ENCODE measurements at places on chromosomes 7 and 10. TPM values are rescaled to one million over a fixed set of nuclear protein-coding genes. Genes with fewer than 3 reads are reported as not detected.

The EPO gene
- polyA plus RNA-seq, result not detected

The MRPS24 gene
- polyA plus RNA-seq, result 167 TPM

The FANK1 gene
- 8.4 TPM for polyA plus RNA-seq

The HUS1 gene
- 7.9 TPM for polyA plus RNA-seq

The CHN2 gene
- polyA plus RNA-seq, result 2.4 TPM

The DPYSL4 gene
- polyA plus RNA-seq, result 0.63 TPM

The ZNF365 gene
- polyA plus RNA-seq, result 0.40 TPM

The ZNF25 gene
- polyA plus RNA-seq, result 4.3 TPM

The PNLIPRP3 gene
- polyA plus RNA-seq, result 0.10 TPM

The CTAGE8 gene
- not detected for polyA plus RNA-seq

The TMEM176A gene
- 92.0 TPM for polyA plus RNA-seq

DNA sequence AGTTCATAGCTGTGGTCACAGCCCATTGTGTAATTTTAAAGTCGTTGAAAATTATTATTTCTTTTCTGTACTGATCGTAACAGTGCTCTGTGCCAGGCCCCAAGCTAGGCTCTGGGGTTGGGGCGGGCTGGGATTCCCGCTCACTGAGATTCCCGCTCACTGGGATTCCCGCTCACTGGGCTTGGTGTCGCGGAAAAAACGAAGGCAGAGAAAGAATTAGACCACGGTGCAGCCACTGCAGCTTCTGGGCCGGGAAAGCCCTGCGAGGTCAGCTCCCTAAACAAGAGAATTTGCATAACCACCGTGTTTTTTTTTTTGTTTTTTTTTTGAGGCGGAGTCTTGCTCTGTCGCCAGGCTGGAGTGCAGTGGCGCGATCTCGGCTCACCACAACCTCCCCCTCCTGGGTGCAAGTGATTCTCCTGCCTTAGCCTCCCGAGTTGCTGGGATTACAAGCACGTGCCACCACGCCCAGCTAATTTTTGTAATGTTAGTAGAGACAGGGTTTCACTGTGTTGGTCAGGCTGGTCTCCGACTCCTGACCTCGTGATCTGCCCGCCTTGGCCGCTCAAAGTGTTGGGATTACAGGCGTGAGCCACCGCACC, 31.2 kb downstream of the FOXK1 start:
- DNase-seq, result no peak
- H3K36me3 ChIP-seq, result peaks cover 3% of the 10 kb centered on the region
- H3K27ac ChIP-seq, result peak overlapping the region; percentile 2
- no peak overlapping the region for H3K4me3 ChIP-seq
- H3K27me3 ChIP-seq, result no peaks in the 10 kb centered on the region
- H3K4me1 ChIP-seq, result peaks cover 5% of the 10 kb centered on the region

DNA sequence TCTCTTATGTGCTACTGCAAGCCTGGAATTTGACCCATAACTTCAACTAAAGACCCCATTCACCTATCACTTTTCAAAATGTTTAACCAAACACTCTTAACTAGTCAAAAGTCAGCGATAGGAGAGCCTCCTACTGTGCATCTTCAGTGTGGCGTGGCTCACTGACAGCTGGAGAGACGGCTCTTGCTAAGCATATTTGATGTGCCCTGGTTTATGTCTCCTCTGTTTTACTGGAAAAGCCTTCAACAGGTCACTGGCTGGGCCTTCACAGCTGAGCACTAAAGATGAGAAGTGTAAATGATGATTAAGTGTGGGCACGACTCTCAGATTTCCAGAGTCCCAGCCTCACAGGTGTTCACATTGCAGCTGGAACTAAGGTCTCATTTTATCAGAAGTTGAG, 472.1 kb downstream of the SEMA3D start:
- DNase-seq, result no peak
- no peaks in the 10 kb centered on the region for H3K36me3 ChIP-seq
- no peaks in the 10 kb centered on the region for H3K4me1 ChIP-seq
- no peaks in the 10 kb centered on the region for H3K27me3 ChIP-seq
- no peak overlapping the region for H3K27ac ChIP-seq

DNA sequence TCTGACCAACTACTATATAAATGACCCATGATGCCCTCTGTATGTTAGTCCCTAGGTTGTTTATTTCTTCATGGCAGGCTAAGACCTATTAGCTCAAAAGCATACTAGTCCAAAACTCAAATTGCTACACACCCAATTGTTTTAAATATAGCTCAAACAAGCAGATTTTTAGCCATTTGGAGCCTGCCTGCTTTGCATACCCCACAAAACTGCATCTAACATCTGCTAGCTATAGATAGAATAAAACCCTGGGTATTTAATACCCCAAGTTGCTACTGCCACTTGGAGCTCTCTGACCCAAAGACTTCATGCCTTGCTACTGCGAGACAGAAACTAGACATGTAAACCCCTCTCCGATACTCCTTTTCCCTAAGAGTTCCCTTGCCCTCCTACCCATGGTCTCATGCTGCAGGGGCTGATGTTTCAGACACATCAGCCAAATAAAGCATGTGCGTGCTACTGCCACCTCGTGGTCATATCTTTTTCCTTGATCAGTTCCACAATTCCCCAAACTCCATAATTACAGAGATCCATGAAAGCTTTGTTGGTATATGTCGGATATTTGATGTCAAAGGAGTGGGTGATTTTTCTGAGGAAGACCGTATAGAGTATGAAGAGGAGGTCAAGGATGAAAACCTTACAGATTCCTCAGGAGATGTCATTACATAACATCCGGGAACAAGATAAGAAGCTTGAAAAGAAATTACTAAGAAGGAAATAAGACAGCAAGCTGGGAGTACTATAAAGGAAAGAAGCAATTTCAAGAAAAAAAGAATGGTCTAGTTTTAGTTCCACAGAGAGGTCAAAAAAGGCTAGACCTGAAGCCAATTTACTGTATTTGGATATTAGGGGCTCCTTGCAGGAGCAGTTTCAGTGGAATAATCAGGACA, 386.6 kb downstream of the SH2D4B start:
- DNase-seq, result peak; percentile 77
- no peaks in the 10 kb centered on the region for H3K4me1 ChIP-seq
- H3K27ac ChIP-seq, result no peak overlapping the region
- H3K4me3 ChIP-seq, result no peak overlapping the region

DNA sequence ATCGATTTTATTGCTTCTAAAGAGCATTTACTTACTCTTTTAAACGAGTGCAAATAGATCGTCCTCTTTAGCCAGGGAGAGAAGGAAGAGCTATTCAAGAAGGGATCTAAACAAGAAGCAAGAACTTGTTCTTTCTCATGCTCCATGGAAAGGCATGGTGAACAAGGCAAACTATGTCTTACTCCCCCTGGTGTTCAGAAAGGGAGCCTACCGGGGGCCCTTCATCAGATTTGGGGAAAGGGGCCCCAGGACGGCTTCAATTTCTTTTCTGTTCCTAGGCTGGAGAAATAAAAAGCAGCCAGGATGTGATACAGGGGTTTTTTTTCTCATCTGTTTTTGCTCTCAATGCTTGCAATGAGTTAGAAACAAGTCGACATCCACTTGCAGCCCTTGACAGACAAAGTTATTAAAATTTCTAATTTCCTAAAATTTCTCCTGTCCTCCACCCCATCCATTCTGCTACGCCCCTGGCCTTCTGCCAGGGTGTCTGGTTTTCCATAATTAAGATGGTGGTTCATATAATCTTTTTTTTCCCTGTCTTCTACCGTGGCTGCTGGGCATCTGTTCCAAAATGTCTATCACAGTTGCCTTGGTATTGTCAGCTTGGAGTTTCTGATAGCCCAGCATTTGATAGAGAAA, 214.4 kb downstream of the CREB5 start:
- no peak overlapping the region for H3K4me3 ChIP-seq
- no peak overlapping the region for H3K27ac ChIP-seq
- H3K4me1 ChIP-seq, result peaks cover 32% of the 10 kb centered on the region
- no peaks in the 10 kb centered on the region for H3K27me3 ChIP-seq
- no peak for DNase-seq
- no peaks in the 10 kb centered on the region for H3K36me3 ChIP-seq

DNA sequence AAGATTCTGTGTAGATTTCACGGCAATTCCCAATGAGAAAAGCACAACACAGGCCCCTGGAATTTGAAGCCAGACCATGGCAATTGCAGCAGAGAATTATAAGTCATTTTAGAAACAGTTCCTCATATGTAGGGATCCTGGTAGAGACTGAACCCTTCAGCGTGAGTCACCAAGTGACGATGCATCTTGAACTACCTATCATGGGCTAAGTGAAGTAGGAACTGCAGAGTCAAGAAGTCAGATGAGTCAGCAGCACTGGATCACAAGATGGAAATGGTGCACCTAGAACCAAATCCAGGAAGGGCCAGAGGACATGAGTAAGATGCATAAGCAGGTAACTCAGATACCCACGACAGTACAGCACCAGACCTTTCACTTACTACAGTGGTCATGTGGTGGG, 140.0 kb upstream of the TPK1 start:
- no peak overlapping the region for H3K4me3 ChIP-seq
- no peaks in the 10 kb centered on the region for H3K27me3 ChIP-seq
- no peak for DNase-seq

GRCh38 chr7:74623135-74623534, 34.4 kb upstream of the GTF2I start:
- no peaks in the 10 kb centered on the region for H3K36me3 ChIP-seq
- no peak for DNase-seq
- no peaks in the 10 kb centered on the region for H3K27me3 ChIP-seq
- H3K27ac ChIP-seq, result no peak overlapping the region
- no peak overlapping the region for H3K4me3 ChIP-seq

GRCh38 chr7:95693551-95694333, 78.6 kb upstream of the DYNC1I1 start:
- no peak for DNase-seq
- no peaks in the 10 kb centered on the region for H3K27me3 ChIP-seq
- no peak overlapping the region for H3K27ac ChIP-seq
- H3K4me1 ChIP-seq, result no peaks in the 10 kb centered on the region
- H3K4me3 ChIP-seq, result no peak overlapping the region
- H3K36me3 ChIP-seq, result no peaks in the 10 kb centered on the region

GRCh38 chr7:136517971-136518370, 350.5 kb upstream of the CHRM2 start:
- DNase-seq, result no peak
- no peak overlapping the region for H3K4me3 ChIP-seq
- H3K27ac ChIP-seq, result no peak overlapping the region
- H3K36me3 ChIP-seq, result no peaks in the 10 kb centered on the region
- no peaks in the 10 kb centered on the region for H3K4me1 ChIP-seq
- no peaks in the 10 kb centered on the region for H3K27me3 ChIP-seq

- H3K36me3 ChIP-seq, result no peaks in the 10 kb centered on the region
- peak within 1 kb of the TSS; percentile 41 for H3K4me3 ChIP-seq
- H3K4me1 ChIP-seq, result no peaks in the 10 kb centered on the region
- DNase-seq, result peak; percentile 79
Observed at GRCh38 chr7:50092579-50093491, at the start of gene ZPBP. Gene ZPBP, minus strand, starts transcription at chr7:50093246. Its CDS starts 52 bp downstream, at chr7:50093194.

GRCh38 chr7:1924258-1924817, 254.3 kb downstream of the ELFN1 start:
- H3K4me3 ChIP-seq, result no peak overlapping the region
- no peak for DNase-seq
- no peaks in the 10 kb centered on the region for H3K27me3 ChIP-seq
- no peak overlapping the region for H3K27ac ChIP-seq

GRCh38 chr10:12801214-12802087, 200.1 kb downstream of the CCDC3 start:
- H3K27me3 ChIP-seq, result no peaks in the 10 kb centered on the region
- no peaks in the 10 kb centered on the region for H3K4me1 ChIP-seq
- H3K4me3 ChIP-seq, result no peak overlapping the region
- H3K27ac ChIP-seq, result no peak overlapping the region
- DNase-seq, result peak; percentile 42
- no peaks in the 10 kb centered on the region for H3K36me3 ChIP-seq

GRCh38 chr10:70692043-70692603, 19.8 kb downstream of the ADAMTS14 start:
- H3K36me3 ChIP-seq, result no peaks in the 10 kb centered on the region
- DNase-seq, result no peak
- H3K27ac ChIP-seq, result no peak overlapping the region

DNA sequence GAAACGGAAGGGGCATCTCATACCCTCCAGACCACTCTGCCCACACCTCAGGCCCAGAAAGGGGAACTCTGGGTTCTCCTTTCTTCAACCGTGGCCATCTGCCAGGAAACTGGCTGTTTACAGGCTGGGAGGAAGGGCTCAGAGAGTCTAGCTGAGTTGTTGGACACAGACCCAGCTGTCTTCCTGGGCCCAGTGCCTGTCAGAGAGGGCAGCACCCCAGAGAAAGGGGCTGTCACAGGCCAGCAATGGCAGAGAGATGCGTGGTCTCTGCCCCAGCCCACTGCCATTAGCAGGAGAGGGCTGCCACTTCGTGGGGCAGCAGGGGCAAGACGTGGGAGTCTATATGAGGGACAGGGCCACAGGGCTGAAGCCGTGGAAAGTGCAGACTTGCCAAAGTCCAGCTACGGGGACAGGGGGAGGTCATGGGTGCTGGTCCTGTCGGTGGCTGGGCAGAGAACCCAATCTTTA, 11.0 kb downstream of the GRID1 start:
- H3K27me3 ChIP-seq, result no peaks in the 10 kb centered on the region
- H3K4me1 ChIP-seq, result no peaks in the 10 kb centered on the region
- H3K4me3 ChIP-seq, result no peak overlapping the region

DNA sequence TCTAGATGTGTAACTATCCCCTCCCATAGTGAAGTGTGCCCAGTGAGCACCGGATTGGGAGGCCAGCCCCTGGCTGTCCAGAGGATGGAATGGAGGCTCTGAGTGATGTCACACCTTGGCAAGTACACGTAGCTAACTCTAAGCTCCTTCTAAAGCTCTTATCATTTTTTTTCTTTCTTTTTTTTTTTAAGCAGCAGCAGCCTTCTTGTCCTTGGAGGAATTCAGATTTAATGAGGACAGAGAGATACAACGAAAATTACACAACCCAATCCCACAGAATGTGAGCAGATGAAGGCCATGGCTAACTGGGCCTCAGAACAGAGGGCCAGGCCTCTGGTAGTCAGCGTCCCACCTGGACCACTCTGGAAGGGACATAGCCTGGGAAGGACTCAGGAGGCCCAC, 11.3 kb downstream of the TNS3 start:
- peak overlapping the region; percentile 94 for H3K27ac ChIP-seq
- H3K4me3 ChIP-seq, result no peak overlapping the region
- H3K27me3 ChIP-seq, result no peaks in the 10 kb centered on the region
- peaks cover 53% of the 10 kb centered on the region for H3K4me1 ChIP-seq

- no peak overlapping the region for H3K27ac ChIP-seq
- no peak overlapping the region for H3K4me3 ChIP-seq
- H3K4me1 ChIP-seq, result no peaks in the 10 kb centered on the region
- H3K36me3 ChIP-seq, result no peaks in the 10 kb centered on the region
- no peaks in the 10 kb centered on the region for H3K27me3 ChIP-seq
- DNase-seq, result no peak
Observed at GRCh38 chr7:152937282-152937681, 177.7 kb downstream of the ACTR3B start.

- H3K27me3 ChIP-seq, result no peaks in the 10 kb centered on the region
- H3K27ac ChIP-seq, result no peak overlapping the region
- peak; percentile 2 for DNase-seq
Observed at GRCh38 chr10:55979203-55979602, 381.9 kb downstream of the ZWINT start.

Measured in stomach (tissue), 19 donors.